ENCODE measurements at places on chromosomes 12 and 14. TPM values are rescaled to one million over a fixed set of nuclear protein-coding genes. Genes with fewer than 3 reads are reported as not detected.
A peak's percentile ranks its signal among the peaks of the same experiment; 100 is the strongest.

- H3K4me1 ChIP-seq, result peaks cover 27% of the 10 kb centered on the region
- H3K36me3 ChIP-seq, result no peaks in the 10 kb centered on the region
- H3K27me3 ChIP-seq, result no peaks in the 10 kb centered on the region
- no peak for DNase-seq
- H3K27ac ChIP-seq, result no peak overlapping the region
Observed at GRCh38 chr12:1279050-1279449, 288.0 kb downstream of the ERC1 start.

GRCh38 chr12:42730291-42730690 lies 140.7 kb upstream of the PRICKLE1 start:
- no peaks in the 10 kb centered on the region for H3K36me3 ChIP-seq
- H3K27me3 ChIP-seq, result no peaks in the 10 kb centered on the region
- no peak overlapping the region for H3K4me3 ChIP-seq
- no peaks in the 10 kb centered on the region for H3K4me1 ChIP-seq

GRCh38 chr12:67748743-67749040 lies 100.1 kb downstream of the DYRK2 start:
- no peak for DNase-seq
- H3K4me1 ChIP-seq, result no peaks in the 10 kb centered on the region
- no peak overlapping the region for H3K4me3 ChIP-seq

- H3K4me3 ChIP-seq, result no peak within 1 kb of the TSS
- no peak within 1 kb of the TSS for H3K27ac ChIP-seq
- no peaks in the 10 kb centered on the region for H3K36me3 ChIP-seq
- H3K27me3 ChIP-seq, result peaks cover 54% of the 10 kb centered on the region
Observed at GRCh38 chr12:113149361-113150150, at the start of gene CFAP73. CFAP73 (plus strand) TSS chr12:113149724; CDS start chr12:113149858, 134 bp downstream.

MYL2 gene
- total RNA-seq, result not detected

LRFN5 gene
- total RNA-seq, result 1.3 TPM

GRCh38 chr12:39722504-39722903 lies 102.9 kb upstream of the ABCD2 start:
- no peak overlapping the region for H3K27ac ChIP-seq
- DNase-seq, result no peak
- H3K4me1 ChIP-seq, result no peaks in the 10 kb centered on the region
- no peaks in the 10 kb centered on the region for H3K27me3 ChIP-seq
- no peak overlapping the region for H3K4me3 ChIP-seq

DNA sequence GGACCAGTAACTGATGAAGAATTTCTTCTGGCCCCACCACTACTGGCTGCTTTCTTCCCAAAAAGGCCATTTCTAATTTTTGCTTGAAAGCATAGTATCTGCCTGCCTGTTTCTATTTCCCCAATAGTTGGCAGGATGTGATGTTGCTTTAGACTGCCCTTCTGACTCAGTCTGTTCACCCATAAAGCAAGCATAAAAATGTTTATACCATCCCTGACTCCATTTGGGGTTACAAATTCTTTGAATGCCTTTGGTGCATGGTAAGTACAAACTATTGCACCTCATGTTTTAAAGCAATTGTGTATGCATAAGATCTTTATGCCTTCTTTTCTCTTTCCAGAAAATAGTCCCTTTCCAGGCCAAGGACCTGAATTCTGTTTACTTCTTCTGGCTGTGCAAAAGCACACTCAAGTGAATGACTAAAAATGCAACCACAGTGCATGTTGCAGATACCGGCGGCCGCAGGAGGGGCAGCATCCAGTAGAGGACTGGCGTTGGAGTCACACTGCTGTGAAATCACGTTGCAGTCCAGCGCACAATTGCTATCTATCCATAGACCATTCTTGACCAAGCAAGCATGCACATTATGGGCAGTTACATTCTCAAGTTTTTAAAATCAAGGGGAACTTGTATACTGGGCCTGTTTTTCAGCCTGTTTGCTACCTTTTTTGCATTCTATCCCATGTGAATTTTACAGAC lies 82.4 kb downstream of the SLC5A8 start:
- no peak for DNase-seq
- H3K4me1 ChIP-seq, result no peaks in the 10 kb centered on the region
- no peaks in the 10 kb centered on the region for H3K27me3 ChIP-seq
- H3K36me3 ChIP-seq, result no peaks in the 10 kb centered on the region
- no peak overlapping the region for H3K4me3 ChIP-seq

PLD4 gene
- total RNA-seq, result 13.9 TPM

RPGRIP1 gene
- total RNA-seq, result 1.3 TPM

GRCh38 chr12:123900871-123901376 lies 71.7 kb downstream of the CCDC92 start:
- H3K27me3 ChIP-seq, result no peaks in the 10 kb centered on the region
- H3K27ac ChIP-seq, result no peak overlapping the region
- no peaks in the 10 kb centered on the region for H3K36me3 ChIP-seq
- DNase-seq, result no peak
- H3K4me1 ChIP-seq, result peaks cover 3% of the 10 kb centered on the region

ENDOU gene
- not detected for total RNA-seq

DNA sequence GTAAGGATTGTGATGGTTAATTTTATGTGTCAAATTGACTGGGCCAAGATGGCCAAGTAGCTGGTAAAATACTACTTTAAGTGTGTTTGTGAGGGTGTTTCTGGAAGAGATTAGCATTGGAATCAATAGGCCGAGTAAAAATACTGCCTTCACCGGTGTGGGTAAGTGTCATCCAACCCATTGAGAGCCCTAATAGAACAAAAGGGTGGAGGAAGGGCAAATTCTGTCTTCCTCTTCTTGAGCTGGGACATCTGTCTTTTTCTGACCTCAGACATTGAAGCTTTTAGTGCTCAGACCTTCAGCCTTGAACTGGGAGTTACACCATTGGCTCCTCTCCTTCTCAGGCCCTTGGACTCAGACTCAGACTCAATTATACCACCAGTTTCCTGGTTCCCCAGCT lies 8.0 kb upstream of the ETV6 start:
- H3K36me3 ChIP-seq, result no peaks in the 10 kb centered on the region
- H3K27ac ChIP-seq, result no peak overlapping the region
- H3K4me1 ChIP-seq, result no peaks in the 10 kb centered on the region
- no peak for DNase-seq
- no peaks in the 10 kb centered on the region for H3K27me3 ChIP-seq

- H3K27me3 ChIP-seq, result no peaks in the 10 kb centered on the region
- no peak for DNase-seq
- H3K4me3 ChIP-seq, result peak within 1 kb of the TSS; percentile 5
- H3K4me1 ChIP-seq, result peaks cover 5% of the 10 kb centered on the region
- H3K36me3 ChIP-seq, result peaks cover 8% of the 10 kb centered on the region
- H3K27ac ChIP-seq, result peak within 1 kb of the TSS; percentile 76
Observed at GRCh38 chr12:7060353-7060954, at the start of gene C1S. C1S (plus strand) TSS chr12:7060718; CDS start chr12:7061913, 1,195 bp downstream.

DNA sequence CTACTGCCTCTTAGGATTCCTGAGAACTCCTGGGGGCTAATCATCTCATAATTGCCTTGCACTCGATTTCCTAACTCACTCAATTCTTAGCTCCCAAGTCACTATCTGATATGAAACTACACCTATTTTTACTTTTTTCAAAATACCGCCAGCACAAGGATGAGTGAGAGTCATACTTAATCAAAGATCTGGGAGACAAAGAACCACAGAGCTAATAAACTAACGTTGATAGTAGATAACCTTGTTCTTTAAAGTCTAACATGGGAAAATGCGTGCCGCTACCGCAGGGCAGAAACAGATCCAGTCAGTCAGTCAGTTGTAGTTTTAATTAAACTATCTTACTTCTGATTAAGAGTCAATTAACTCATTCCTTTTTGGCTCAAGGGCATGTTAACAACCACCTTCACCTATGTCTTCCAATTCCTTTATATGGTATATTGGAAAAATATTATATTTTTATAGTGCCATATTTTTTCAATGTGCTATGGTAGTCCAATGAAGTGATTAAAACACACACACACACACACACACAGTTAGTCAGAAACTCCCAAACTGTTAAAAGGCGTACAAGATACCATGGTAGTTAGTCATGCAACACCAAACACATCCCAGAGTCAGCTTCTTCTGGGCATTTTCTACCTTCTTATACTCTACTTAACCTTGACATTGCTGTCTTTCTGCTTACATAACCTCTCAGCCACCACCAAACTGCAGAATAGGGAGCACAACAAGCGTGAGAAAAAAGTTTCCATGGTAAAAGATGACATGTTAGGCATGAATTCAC lies 114.0 kb downstream of the KLHL28 start:
- no peak for DNase-seq
- H3K4me1 ChIP-seq, result no peaks in the 10 kb centered on the region
- H3K27ac ChIP-seq, result no peak overlapping the region

LALBA gene
- not detected for total RNA-seq

- H3K36me3 ChIP-seq, result no peaks in the 10 kb centered on the region
- DNase-seq, result no peak
- H3K4me1 ChIP-seq, result no peaks in the 10 kb centered on the region
Observed at GRCh38 chr14:105433161-105433605, 13.6 kb downstream of the MTA1 start.

DNA sequence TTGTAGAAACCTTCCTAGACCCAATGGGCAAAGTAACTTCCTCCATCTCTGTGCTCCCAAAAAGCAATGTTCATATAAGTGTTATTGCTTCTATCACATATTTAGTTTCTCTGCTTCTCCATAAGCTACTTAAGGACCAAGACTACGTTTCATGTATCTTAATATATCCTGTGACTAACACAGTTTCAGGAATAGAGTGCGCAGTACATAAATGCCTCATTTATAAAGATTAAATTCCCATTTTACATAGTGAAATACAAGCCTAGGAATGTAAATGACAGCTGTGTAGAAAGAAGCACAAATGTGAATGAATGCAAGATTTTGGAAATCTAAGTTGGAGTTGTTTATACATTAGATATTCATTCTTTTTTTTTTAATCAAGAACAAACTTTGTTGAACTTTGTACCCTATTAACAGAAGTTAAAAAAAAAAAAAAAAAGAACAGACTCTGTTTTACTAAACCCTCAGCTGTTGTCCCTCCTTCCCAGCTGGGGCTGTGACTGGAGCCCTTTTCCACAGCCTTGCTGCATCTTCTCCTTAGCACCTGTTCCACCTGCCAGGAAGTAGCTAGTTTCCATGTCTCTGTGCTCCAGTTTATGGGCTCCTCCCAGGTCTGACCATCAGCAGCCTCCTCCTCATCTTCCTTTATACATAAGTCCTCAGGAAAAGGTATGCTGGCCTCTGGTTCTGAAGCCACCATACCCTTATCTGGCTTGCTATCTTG lies 7.0 kb upstream of the METTL17 start:
- H3K4me1 ChIP-seq, result no peaks in the 10 kb centered on the region
- no peak for DNase-seq
- no peaks in the 10 kb centered on the region for H3K27me3 ChIP-seq

DNA sequence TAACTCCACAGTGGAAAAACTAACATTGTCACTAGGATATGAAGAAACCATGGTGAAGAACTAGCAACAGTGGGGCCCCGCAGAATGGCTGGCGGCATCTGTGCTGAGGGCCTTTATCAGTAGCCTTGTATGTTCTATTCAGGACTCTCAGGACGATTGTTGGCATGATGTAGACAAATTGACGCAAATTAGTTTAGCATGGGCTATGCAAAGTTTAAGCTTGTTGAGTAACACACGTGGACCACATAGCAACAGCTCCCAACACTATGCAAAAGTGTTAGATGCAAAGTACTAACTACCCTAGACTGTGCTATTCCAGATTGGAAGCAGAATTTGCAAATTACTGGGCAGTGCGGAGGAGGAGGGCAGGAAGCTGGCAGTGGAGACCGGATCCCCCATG lies 38.2 kb upstream of the TMEM263 start:
- H3K27ac ChIP-seq, result no peak overlapping the region
- H3K27me3 ChIP-seq, result no peaks in the 10 kb centered on the region

- peak overlapping the region; percentile 87 for H3K27ac ChIP-seq
- no peak for DNase-seq
- H3K4me3 ChIP-seq, result peak overlapping the region; percentile 90
- no peaks in the 10 kb centered on the region for H3K27me3 ChIP-seq
- H3K4me1 ChIP-seq, result peaks cover 51% of the 10 kb centered on the region
- peaks cover 20% of the 10 kb centered on the region for H3K36me3 ChIP-seq
Observed at GRCh38 chr14:102363182-102363943, 622 bp downstream of the TECPR2 start.

TAS2R10 gene
- 3.9 TPM for total RNA-seq

DNA sequence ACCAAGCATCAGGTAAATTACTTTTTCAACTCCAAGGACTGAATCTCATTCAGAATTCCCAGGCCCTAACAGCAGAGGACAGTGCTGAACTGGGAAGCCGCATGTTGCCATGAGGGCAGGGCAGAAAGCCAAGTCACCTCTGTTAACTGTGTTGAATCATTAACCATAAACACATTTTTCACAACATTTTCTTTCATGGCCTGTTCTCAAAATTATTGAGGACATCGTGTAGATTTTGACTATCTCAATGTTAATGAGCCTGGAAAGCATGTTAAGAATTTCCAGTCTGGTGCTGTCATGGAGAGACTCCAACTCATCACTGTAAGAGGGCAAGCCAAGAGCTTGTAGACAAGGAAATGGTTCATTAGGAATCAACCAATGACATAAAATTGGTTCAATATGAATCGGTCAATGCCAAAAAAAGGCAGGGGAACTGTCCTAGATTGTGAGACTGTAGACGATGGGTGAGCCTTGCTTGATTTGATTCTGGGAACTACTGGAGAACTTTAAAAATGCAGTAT lies 33.7 kb downstream of the CPM start:
- no peak for DNase-seq
- no peak overlapping the region for H3K27ac ChIP-seq
- H3K27me3 ChIP-seq, result no peaks in the 10 kb centered on the region
- H3K4me1 ChIP-seq, result peaks cover 33% of the 10 kb centered on the region
- H3K4me3 ChIP-seq, result no peak overlapping the region

DNA sequence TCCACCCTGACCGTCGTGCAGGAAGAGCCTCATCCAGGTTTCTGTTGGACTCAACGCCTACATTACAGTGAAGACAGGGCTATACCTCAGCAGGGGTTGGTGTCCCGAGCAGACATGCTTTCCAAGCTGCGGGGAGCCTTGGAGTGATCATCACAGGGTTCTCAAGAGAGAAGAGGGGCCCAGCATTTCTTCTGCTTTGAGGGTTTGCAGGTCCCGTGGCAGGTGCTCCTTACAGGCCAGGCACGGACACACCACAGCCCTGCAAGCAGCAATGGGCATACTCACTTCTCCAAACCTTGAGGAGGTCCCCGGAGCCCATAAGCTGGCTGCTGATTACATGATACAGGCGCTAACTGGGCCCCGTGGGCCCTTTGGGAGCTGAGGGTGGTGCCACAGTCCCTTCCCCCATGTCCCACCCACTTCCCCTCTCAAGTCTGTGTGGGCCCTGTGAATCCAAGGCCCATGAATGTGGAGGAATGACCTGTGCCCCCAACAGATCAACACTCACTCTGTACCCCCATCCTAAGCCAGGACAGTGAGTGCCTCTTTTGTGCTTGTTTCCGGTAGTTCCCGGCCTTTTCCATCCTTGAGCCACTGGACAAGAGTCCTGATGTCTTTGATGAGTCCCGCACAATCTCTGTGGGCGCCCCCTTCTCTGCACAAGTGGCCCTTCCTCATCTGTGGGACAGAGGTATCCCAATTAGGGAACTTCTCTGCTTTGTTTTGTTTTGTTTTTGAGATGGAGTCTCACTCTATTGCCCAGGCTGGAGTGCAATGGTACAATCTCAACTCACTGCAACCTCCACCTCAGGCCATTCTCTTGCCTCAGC lies 1.1 kb downstream of the AQP2 start:
- H3K36me3 ChIP-seq, result no peaks in the 10 kb centered on the region
- H3K4me1 ChIP-seq, result peaks cover 41% of the 10 kb centered on the region
- no peak overlapping the region for H3K4me3 ChIP-seq
- H3K27ac ChIP-seq, result no peak overlapping the region
- H3K27me3 ChIP-seq, result peaks cover 43% of the 10 kb centered on the region

GRCh38 chr12:50049254-50050118 lies 7.9 kb upstream of the ASIC1 start:
- H3K27me3 ChIP-seq, result no peaks in the 10 kb centered on the region
- DNase-seq, result no peak
- H3K36me3 ChIP-seq, result no peaks in the 10 kb centered on the region
- H3K4me1 ChIP-seq, result no peaks in the 10 kb centered on the region
- H3K4me3 ChIP-seq, result no peak overlapping the region

EXD2 gene
- 13.3 TPM for total RNA-seq
